CD4-positive, alpha-beta T cell treated with Interleukin-12 subunit alpha and Interleukin-12 subunit beta, for 1 hour (primary cell): ENCODE measurements at places on chromosomes 7 and 10.

GRCh38 chr10:121684276-121684675 is 86.0 kb upstream of the FGFR2 start:
- DNase-seq, result no peak

DNA sequence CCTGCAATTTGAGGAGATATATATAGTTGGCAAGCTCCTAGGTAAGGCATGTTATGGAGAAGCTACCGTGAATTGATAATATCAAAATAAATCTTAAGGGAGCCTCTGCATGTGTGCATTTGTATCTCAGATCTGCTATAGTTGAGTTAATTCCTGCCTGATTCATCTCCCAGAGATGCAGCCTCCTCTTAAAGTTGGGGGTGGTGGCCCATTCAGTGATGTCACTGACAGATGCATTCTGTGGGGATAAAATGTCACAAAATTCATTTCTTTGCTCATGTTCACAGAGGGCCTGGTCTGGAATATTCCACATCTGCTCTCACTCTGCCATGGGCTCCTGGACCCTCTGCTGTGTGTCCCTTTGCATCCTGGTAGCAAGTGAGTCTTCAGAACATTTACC is 185.8 kb upstream of the PRSS1 start:
- no peak for DNase-seq

DNA sequence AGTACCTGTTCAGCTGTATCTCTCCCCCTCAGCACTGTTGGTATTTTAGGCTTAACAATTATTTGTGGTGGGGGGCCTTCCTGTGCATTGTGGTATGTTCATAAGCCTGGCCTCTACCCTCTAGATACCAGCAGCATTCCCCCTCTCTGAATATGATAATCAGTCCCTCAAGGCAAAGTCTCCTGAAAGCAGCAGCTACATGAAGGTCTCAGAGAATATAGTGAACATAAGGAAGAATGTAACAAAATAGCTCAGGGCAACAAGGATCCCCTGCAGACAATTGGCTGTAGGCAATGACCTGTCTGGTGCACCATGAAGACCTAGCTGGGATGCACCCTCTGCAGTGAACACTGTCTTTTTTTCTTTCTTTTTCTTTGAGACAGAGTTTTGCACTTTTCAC is 86.4 kb downstream of the CTBP2 start:
- no peak for DNase-seq

GRCh38 chr7:151600331-151600730 is 80.6 kb upstream of the RHEB start:
- no peak for DNase-seq

- DNase-seq, result no peak
Measured at GRCh38 chr10:132700156-132701098, 85.5 kb downstream of the NKX6-2 start.

DNA sequence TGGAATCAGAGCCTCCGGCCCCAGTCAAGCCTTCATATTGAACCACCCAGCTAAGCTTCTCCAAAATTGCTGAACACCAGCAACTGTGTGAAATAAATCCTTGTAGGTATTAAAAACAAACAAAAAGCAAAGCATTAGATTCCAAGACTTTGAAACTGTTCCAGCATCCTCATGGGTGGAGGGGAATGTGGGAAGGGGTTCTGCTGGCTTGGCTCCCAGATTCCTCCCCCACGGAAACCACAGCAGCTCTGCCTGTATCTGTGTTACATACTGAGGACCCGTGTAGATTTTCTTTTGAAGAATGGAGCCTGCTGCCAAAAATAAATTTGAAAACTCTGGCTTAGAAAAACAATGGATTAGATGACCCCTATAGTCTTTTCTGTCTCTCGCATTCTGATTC is 20.0 kb downstream of the AKR1B1 start:
- DNase-seq, result no peak

GRCh38 chr7:158238616-158239289 is 348.9 kb downstream of the PTPRN2 start:
- no peak for DNase-seq

GRCh38 chr7:74252893-74253292 is 1.3 kb downstream of the RFC2 start:
- no peak for DNase-seq

DNA sequence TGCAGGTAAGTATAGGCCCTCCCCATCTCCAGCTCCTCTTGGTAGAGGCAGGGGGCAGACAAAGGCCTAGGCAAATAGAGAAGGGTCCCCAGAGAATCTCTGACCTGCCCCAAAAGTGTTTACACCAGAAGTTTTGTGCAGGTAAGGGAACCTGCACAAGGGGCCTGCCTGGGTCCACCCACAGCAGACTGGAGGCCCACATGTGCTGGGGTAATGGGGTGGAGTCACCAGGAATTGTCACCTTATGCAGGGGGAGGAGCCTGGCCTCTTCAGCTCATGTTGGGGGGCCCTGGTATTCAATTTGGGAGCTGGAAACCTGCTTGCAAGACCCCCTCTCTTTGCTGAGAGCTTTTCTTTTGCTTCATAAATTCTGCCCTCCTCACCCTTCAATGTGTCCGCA is 302.7 kb downstream of the ZEB1 start:
- no peak for DNase-seq

- DNase-seq, result no peak
Measured at GRCh38 chr10:6699336-6699735, 119.3 kb upstream of the PRKCQ start.

DNA sequence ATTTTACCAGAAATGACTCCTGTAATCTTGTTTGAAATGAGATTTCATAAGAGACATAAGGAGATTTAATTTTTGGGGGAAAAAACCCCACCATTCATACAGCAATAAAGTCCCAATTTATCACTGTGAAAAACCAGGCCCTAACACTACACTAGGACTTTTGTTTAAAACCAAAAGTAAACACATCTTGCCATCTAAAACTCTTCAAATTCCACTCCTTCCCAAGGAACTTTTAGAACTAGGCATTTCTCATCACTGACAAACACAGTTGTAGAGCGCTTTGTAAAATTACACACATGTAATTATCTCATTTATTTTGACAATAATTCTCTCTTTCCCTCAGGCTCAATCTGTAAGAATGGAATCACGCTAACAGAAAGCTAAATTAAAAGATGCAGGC is 128.1 kb upstream of the C1QL3 start:
- DNase-seq, result no peak

- no peak for DNase-seq
Measured at GRCh38 chr10:21078410-21079329, 181.6 kb upstream of the NEBL start.

DNA sequence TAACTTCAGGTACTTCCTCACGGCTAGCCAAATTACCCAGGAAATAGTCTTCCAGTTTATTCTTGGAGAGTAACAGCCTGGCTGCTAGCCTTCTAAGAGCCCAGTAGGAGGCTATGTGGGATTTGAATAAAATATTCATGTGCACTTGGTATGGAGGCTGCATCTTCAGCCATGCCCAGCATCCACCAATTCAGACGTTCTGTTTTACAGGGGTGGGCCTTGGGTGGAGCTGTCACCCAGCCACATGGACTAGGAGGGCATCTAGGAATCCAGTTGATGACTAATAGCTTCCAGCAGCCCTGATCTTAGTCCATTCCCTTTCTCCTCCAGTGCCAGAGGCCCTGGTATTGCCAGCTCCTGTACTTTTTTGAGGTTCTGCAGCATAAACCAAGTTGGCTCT is 66.3 kb upstream of the ZRANB1 start:
- DNase-seq, result no peak

- DNase-seq, result no peak
Measured at GRCh38 chr7:156378806-156379205, 261.8 kb upstream of the RNF32 start.

DNA sequence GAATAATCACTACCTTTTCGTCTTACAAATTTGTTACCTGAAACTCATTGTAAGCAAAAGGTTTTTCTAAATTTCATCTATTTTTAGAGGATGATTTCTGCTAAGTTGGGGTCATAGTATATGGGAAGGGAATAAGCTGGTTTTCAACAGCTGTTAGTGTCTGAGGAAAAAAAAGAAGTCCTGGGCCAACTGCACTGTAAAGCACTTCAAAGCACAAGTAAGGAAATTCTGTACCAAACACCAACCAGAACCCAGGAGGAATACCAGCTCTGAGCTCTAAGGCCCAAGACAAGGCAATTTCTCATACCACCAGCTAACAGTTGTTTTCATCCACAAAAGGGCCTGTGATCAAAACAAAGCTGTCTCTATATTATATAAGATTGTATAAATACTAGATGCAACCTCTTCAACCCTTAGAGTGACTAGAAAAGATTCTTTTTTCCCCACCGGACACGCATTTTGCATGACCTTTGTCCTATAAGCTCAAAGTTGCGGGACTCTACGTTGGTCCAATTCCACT is 6.1 kb upstream of the MEOX2 start:
- DNase-seq, result no peak

DNA sequence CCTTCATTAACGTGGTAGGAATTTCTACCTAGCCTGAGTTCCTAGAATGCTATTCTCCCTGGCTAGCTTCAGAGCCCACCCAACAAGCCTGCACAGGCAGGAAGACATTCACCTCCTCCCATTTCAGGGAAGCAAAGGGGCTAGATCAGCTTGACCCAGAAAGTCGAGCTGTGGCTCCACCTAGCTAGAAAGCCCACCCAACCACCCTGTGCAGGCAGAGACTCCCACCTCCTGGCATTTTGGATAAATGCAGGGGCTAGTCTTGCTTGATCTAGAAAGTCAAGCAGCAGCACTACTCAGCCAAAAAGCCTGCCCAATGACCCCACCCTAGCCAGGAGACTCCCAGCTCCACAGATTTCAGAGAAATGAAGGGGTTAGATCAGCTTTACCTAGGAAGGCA is 479.5 kb downstream of the SDK1 start:
- no peak for DNase-seq

GRCh38 chr10:176677-177076 is 41.4 kb downstream of the ZMYND11 start:
- no peak for DNase-seq

GRCh38 chr10:132848951-132849545 is 63.1 kb upstream of the NKX6-2 start:
- DNase-seq, result no peak

GRCh38 chr7:70788276-70788675 is 343.7 kb upstream of the GALNT17 start:
- DNase-seq, result peak; percentile 68

DNA sequence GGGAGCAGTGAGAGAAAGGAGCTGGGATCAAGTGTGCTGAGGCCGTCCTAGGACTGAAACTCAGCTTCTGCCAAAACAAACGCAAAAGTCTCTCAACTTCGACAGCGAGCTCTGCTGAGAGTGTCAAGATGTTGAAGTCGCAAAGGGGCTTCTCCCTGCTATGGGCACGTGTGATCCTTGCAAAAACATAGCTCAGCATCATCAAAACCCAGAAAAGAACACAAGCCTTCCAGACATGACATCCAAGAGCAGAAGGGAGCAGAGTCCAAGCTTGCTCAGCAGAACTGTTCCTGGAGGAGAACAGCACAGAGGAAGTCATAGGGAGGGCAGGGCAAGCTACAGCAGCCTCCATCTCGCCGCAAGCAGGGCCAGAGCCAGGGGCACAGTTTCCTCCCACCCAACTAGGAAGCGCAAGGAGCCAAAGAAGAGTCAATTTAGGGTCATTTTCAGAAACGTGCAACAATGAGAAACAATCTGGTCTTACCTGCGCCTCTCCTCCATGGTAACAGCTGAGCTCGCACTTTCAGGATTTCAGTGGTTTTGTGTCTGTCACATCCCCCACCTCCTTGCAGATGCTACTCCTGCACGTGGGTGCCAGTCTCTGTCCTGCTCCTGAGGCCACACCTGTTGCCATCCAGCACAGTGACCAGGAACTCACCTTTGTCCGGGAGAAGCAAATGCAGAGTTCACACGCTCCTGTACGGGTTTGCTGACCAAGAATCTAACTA is 113.9 kb downstream of the DIP2C start:
- DNase-seq, result no peak

DNA sequence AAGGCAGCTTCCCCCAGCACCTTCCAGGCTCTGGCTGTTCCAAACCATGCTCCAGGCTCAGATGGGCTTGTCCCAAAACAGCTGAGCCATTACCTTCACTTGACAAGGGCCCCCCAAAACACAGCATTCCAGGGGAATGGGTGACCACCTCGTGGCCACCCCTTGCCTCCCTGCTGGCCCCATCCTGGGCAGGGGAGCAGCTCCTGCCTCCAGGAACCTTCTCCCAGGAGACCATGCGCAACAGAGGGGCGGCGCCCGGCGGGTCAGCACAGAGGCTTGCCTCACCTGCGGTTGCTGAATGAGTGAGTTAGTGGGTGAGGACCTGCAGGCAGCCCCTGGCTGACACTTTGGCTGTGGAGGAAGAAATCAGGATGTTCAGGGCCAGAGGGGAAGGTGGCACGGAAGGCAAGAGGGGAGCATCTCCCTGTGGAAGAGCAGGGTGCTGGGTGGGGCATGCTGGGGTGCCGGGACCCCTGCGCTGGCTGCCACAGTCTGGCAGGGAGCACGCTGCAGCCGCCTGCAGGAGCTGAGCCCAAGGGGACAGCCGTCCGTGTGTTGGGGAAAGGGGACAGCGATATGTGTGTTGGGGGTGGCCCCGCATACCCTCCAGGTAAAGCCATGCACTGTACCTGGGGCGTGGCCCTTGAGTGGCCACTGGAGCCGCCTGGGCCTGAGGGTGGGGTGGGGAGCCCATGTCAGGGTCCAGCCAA is 54.7 kb downstream of the PWWP2B start:
- no peak for DNase-seq

- DNase-seq, result no peak
Measured at GRCh38 chr7:155510975-155511701, 35.2 kb downstream of the CNPY1 start.

GRCh38 chr7:26165950-26166683 is 14.1 kb downstream of the NFE2L3 start:
- DNase-seq, result no peak

DNA sequence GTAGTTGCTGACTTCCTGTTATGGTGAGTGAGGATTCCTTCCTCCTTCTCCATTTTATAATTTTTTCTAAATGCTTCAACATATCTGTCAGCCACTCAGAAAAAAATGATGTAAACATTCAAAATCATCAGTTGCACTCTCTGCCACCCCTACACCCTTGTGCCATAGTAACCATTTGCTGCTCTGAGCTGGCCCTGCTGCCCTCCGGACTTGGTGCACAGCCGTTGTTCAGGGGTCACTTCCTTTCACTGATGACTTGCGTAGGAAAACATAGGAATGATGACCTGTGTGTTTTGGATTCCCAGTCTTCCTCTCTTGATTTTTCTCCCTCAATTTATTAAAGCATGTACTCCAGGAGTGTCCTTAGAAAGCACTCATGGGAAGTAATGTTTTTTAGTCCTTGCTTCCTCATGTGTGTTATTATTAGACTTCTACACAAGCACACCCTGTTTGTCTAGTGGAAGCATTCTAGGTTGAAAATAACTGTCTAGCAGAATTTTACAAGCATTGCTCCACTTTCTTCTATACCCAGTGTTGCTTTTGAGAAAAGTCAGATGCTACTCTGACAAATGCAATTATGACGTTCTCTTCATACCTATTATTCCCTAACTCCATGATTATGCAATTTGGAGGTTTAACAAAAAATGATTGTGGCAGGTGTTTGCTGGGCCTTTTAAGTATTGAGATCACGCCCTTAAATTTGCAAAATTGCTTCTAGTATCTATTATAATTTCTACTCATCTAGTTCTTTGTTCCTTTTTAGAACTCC is 62.6 kb upstream of the MTPN start:
- DNase-seq, result no peak

GRCh38 chr10:50653142-50653541 is 29.4 kb upstream of the SGMS1 start:
- DNase-seq, result peak; percentile 51
